A549 (cell line): ENCODE measurements at places on chromosomes 12 and 14. TPM values are rescaled to one million over a fixed set of nuclear protein-coding genes. Genes with fewer than 3 reads are reported as not detected.

GRCh38 chr14:63647696-63648410 lies 6.2 kb upstream of the WDR89 start:
- no peak for DNase-seq

GRCh38 chr12:12718853-12719252 lies 1.7 kb downstream of the CDKN1B start:
- no peak for DNase-seq

GRCh38 chr12:108380382-108380781 lies 41.3 kb upstream of the CMKLR1 start:
- DNase-seq, result no peak

DNA sequence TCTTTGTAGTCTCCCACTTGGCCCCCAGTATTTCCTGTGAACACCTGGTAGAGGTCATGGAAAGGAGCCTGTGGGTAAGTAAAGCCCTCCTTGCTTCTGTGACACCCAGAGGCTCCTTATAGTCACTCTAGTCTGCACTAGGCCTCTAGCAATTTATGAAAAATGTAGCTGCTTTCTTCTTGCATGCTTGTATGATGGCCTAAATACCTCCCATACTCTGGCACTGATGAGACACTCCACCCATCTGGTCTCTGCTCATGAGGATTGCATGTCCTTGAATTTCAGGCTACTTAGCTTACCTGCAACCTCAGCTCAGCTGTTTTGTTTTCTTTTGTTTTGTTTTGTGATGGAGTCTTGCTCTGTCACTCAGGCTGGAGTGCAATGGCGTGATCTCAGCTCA lies 4.6 kb upstream of the A2ML1 start:
- DNase-seq, result no peak

GRCh38 chr12:104873374-104873773 lies 84.7 kb downstream of the SLC41A2 start:
- DNase-seq, result peak; percentile 19

- no peak for DNase-seq
These were observed 41.8 kb upstream of the SLC6A15 start for GRCh38 chr12:84954415-84954814.

DNA sequence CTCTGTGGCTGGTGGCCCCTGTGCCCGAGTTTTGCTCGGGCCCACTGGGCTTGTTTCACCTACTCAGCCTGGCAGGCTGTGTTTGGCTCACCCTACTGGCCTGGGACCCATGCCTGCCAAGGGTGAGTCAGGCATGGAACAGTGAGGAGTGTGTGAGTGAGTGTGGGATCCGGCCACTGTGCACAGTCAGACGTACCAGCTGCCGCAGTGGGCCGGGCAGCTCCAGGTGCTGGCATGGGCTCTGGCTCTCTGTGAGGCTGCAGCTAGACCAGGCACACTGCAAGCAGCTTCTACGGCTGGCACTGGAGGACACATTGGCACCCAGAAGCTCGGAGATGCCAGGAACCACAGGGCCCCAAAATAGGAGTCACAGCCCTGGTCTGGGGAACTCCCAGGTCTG lies 40.6 kb downstream of the HSD17B6 start:
- DNase-seq, result no peak

DNA sequence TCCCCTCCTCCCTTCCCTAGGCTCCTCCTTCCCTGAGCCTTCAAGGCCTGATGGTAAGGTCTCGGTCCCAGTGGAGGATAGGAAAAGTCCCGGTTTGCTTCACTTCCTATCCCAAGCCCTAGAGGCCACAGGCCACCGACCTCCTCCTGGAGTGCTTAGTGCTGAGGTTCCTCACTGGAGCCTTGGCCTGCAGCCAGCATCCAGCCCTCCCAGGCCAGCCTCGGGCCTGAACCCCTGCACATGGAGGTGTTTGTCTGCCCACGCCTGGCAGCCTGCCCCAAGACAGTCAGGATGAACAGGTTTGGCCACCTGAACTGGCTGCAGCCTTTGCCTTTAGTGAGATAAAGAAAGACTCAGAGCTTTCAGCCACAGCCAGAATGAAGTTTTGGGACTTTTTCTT lies 15.8 kb upstream of the KRT7 start:
- DNase-seq, result peak; percentile 75

DNA sequence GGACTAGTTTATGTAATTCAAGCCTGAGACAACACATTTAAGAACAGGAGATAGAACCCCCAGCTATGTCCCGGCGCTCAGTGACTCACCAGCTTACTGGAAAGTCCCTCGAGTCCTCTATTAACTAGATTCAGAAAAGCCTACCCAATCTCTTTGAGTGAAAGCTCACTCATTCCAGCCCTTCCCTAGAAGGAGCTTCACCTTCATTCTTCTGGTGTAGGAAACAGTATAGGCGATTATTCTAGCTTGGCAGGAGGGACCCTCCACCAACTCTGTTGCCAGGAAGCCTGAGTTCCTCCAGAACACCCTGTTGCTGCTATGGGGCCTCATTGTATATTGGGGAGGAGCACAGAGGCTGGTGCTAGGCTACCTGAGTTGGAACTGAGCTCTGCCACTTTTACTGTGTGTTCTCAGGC lies 57.2 kb upstream of the AEBP2 start:
- peak; percentile 87 for DNase-seq

DNA sequence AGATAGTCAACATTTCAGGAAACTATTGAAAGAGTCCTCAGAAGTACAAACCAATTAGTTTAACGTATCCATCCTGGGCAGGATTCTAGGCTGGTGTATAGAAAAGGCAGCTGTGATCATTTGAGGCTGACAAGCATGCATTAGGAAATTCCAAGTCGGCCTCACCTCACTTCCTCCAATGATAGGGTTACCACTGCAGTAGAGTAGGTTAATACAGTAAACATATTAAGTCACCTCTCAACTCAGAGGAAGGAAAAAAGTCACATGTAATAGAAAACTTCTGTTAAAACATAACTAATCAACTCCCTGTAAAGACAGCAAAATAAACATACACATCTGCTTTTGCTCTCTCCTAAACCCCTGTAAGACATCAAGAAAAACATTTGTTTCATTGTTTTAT lies 33.5 kb downstream of the MED13L start:
- no peak for DNase-seq

- DNase-seq, result no peak
These were observed 703.6 kb upstream of the FLRT2 start for GRCh38 chr14:84826294-84826693.

- no peak for DNase-seq
These were observed 2.1 kb downstream of the SLC39A2 start for GRCh38 chr14:21001218-21001617.

- no peak for DNase-seq
These were observed 11.4 kb upstream of the CALCOCO1 start for GRCh38 chr12:53738406-53739213.

- DNase-seq, result no peak
These were observed 2.3 kb downstream of the HIP1R start for GRCh38 chr12:122837306-122838265.

DNA sequence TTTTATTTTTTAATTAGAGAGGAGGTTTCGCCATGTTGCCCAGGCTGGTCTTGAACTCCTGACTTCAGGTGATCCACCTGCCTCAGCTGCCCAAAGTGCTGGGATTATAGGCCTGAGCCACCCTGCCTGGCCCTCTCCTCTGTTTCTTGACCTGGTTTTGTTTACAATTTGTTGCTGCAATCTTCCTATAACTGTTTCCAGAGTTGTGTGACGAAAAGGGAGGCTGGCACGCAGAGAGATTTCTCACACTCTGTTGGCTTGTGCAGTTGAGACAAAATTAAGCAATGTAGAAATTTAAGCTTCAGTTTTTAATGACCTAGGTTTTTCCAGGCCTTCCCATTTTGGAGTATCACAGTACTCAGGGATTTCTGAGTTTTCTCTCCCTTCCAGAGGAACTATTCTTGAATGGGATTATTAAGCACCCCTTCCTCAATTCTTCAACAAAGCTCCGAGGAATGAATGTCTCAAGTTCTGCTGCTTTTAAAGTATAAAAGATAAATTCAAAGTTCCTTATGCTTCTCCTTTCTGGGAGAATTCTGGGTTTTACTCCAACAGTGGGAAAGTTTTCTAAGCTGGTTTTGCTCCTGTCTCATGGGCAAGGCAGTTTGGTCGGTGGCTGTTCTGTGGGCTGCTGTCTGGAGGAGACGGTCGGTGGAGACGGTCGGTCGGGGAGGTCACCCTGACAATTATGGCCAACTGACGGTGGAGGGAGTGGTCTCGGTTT lies 20.4 kb upstream of the FOS start:
- DNase-seq, result no peak

DNA sequence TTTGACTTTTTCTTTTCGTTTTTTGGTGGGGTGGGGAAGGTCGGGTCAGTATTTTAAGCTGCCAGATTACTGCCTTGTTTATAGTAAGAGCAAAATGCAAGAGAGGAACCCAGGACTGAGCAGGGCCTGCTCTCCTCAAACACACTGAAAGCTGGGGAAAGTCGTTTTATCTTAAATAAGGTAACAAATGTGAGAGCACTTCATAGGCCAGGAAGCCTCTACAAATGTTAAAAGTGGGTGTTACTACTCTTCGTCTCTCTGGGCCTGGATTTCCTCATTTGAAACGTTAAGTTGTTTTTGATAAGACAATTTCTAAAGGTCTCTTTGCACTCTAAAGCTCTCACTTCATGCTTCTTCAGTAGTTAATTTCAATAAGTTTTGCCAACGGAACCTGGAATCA lies 33.8 kb downstream of the PLEKHG7 start:
- no peak for DNase-seq

DNA sequence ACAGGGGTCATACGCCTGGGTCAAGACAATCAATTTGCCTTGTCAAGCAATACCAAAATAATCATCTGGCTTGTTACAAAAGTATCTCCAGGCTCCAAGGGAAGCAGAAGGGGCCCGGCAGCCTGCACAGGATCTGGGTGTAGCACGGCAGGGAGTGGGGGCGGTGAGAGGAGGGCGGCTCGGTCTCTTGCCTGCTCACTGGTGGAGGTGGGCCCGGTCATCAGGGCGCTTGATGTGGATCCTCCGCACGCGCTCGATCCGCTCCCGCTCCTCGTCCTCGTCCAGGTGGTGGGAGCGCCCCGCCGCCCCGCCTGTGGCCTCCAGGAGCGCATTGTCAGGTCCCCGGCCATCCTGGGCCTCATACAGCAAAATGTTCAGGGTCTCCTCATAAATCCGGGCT lies 25.7 kb downstream of the KCTD10 start:
- DNase-seq, result no peak

GRCh38 chr14:54812617-54813016 lies 90.0 kb downstream of the GCH1 start:
- DNase-seq, result no peak

DNA sequence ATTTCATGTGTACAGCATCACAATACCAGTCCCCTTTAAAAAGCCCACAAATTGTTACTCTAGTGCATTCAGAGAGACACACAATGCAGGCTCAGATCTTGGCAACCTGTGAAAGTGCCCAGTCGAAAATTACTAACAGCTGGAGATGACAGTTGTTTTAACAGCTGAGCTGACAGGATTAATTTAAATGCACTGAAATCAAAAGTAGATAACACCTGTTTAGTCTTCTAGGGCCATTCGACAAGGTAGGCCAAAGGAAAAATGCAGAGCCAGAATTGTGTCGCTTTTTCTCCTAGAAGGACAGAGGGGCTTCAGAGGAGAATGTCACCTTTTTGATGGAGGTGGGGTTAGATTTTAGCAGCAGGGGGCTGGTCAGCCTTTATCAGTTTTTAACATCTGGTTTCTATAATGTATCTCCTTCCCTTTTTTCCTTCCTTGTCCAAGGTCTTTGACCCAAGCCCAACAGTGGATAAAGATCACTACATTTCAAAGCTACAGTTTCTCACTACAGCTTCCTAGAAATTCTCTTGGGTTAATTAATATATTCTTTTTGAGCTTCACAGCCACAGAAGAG lies 139.1 kb downstream of the SOX5 start:
- DNase-seq, result no peak

GRCh38 chr12:2639020-2639298 lies 155.8 kb upstream of the FKBP4 start:
- DNase-seq, result no peak

- DNase-seq, result no peak
These were observed 57.9 kb downstream of the KDM2B start for GRCh38 chr12:121522971-121523370.

DNA sequence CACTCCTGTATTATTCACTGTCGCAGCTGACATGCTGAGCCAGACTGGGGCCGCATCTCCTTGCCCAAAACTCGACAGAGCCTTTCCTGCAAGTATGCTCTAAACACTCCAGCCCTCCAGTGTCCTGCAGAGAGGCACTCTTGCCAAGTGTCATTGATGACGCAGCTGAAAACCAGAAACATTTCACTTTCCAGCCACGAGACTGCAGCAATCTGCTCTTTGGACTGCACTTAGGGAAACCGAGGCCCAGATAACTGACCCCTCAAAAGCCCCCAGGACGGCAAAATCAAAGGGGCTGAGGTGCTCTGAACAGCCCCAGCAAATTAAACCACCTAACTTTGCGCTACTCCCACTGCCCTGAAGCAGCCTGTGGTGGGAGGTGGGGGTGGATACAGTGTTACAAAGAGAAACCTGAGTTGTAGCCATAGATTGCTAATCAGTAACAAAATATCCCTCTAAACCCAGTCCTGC lies 2.6 kb downstream of the CCDC85C start:
- no peak for DNase-seq

DNA sequence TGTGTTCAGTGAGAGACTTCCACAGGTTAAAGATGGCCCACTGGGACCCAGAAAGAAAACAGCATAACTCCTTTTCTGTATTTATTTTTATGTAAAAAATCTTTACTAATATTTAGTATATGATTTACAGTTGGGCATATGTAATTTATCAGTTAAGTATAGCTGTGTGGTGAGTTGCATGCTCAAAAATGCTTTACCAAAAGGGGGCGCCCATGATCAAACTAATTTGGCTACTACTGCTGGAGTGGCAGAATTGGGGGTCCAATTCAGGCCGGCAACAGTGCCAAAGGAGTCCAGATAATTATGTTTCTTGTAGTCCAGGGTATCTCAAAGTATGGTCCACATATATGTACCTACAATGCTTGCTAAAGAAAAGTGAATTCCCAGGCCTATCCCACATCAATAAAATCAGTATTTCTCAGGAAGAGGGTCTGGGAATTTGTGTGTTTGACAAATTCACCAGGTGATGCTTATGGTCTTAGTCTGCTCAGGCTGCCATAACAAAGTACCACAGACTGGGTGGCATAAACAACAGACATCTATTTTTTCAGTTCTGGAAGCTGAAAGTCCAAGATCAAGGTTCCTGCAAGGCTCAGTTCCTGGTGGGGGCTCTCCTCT lies 152.0 kb downstream of the KTN1 start:
- no peak for DNase-seq

DNA sequence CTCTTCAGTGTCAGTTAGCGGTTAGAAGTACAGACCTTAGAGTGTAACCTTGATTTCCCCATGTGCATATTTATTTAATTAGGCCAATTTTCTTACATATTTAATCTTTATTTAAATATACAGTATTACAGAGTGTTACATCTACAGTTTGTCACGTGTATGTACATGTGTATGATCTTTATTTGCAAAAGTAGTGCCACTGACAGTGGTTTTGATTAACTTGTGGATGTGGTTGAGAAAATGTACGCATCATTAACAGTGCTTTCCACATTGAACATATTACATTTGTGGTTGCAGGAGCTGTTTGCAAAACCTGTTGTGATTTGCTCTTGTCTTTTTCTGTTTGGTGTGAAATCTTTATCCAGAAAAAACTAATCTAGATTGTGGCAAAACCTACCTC lies 535.5 kb downstream of the FLRT2 start:
- DNase-seq, result no peak

DAO gene
- polyA plus RNA-seq, result not detected in 3 replicates

KRT78 gene
- 0.12 TPM in 2 of 3 replicates, not detected in the other for polyA plus RNA-seq

EFS gene
- not detected in 3 replicates for polyA plus RNA-seq

CMTM5 gene
- polyA plus RNA-seq, result not detected in 3 replicates

C12orf75 gene
- polyA plus RNA-seq, result 202 to 224 TPM (median 210 TPM) in 3 replicates

TMEM116 gene
- 10.6 to 11.6 TPM (median 11.0 TPM) in 3 replicates for polyA plus RNA-seq

TMEM132C gene
- polyA plus RNA-seq, result not detected in 3 replicates

KRT6A gene
- 0.07 to 0.14 TPM (median 0.11 TPM) in 3 replicates for polyA plus RNA-seq
